ENCODE measurements at places on chromosomes 4 and X.

DNA sequence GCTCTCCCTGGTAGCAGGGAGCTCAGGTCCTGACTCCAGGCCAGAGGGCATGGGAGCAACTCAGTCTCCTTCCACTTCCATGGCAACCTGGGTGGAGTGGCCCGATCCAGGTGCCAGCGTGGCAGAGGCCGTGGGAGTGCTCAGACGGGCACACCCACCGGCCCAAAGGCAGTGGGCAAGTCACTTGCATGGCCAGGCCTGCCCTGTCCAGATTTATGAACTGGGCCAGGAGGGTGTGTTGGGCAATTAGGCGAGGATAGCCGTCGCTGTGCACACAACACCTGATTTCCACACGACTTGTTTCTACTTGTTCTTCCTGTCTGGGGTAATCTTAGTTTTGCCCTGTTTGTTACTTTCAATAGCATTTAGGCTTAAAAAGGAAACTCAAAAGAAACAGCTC is 55.5 kb upstream of the NYX start:
- DNase-seq: no peak

- DNase-seq: no peak
Observed at GRCh38 chrX:2958199-2958598, 29.1 kb upstream of the ARSD start.

- DNase-seq: no peak
Observed at GRCh38 chr4:156974264-156974663, 2.7 kb upstream of the PDGFC start.

GRCh38 chr4:146654687-146655520 is 16.2 kb downstream of the POU4F2 start:
- no peak for DNase-seq

DNA sequence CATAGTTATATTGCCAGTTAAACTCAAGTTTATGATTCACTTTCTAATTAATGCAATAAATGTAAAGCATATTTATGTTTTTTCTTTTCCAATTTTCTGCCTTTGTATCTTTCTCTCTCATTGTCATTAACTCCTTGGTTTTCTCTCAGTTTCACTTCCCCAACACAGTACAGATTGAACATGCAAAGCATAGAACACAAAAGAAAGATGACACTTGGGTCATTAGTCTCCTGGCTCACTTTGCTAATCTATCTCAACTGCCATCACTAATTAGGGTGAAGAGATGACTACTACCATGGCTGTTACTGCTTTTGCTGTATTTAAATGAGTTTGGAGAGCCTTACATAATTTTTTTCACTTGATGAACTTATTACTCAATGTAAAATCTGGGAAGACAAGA is 12.3 kb upstream of the NAA11 start:
- no peak for DNase-seq

GRCh38 chrX:82648062-82648461 is 860.0 kb upstream of the POU3F4 start:
- no peak for DNase-seq

DNA sequence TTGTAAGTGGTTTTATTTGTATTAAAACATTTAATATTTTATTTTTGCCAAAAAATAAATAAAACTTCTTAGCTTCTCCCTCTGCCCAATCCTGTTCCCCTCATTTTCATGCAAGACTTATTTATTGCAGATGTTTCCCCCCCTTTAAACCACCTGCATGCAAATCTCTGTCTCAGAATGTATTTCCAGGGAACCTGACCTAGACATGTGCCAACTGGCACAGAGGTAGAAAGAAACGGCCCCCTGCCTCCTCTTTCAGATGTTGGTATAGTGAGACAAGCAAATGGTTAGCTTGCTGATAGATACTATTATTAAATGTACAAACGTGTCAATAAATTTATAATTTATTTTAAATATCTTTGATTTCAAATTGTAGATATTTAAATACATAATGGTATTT is 47.1 kb downstream of the KLF3 start:
- DNase-seq: no peak

GRCh38 chrX:14941301-14941700 is 68.1 kb downstream of the MOSPD2 start:
- no peak for DNase-seq

DNA sequence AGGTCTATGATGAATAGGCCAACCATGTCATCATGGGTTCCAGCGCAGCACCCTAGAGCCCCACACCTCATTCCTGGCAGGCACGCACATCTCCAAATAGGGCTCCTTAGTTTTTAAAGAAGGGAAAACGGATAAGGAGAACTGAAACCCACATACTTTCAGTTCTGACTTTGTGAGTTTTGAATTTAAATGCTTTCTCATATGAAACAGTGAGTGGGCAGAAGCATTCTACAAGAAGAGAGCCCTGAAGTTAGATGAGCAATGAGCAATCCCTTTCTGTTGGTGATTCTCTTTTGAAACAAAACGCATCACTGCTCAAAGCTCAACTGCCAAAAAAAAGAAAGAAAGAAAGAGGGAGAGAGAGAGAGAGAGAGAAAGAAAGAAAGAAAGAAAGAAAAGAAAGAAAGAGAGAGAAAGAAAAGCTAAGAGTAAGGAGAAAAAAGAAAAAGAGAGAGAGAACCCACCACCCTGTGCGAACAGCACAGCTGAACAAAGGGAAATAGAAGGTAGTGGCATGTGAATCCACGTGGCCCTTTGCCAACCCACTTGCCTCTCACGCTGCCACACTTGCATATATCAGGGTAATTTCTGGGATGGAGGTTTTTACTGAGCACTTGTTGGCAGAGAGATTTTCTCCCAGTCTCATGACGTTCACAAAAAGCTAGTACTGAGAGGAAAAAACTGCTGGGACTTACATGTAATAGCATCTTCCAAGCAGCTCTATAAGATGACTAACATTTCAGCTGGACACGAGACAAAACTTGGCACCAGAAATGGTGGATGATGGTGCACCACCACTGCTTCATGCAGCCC is 31.0 kb downstream of the TMSB4X start:
- DNase-seq: no peak

DNA sequence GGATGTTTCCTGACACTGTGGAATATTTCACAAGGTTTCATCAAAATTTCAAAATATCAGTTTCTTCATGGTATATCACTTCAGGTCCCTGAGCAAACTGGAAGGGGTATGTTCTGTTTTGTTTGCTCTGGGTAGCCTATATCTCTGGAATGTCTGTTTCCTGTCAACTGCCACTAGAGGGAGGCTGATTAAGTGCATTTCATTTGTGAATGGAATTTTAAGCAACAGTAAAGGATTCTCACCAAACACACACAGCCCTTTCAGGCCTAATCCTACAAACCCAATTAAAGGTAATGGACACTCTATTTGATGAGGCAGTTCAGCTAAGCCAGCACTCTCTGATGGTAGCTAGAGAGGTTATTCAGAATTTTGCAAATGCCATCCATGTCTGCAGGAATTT is 307.1 kb downstream of the TEX13A start:
- no peak for DNase-seq

GRCh38 chr4:1856071-1856942 is at the start of gene LETM1:
Gene LETM1 (minus strand): TSS chr4:1856156. CDS start chr4:1855950, 206 bp downstream.
- DNase-seq: peak; percentile 76

GRCh38 chr4:77159806-77160205 is 2.8 kb downstream of the CCNG2 start:
- DNase-seq: no peak

GRCh38 chrX:121755541-121755940 is 708.1 kb downstream of the GLUD2 start:
- no peak for DNase-seq

GRCh38 chr4:48372272-48372671 is 30.9 kb downstream of the SLAIN2 start:
- DNase-seq: no peak
